ENCODE measurements at places on chromosomes 3 and 15. TPM values are rescaled to one million over a fixed set of nuclear protein-coding genes. Genes with fewer than 3 reads are reported as not detected.

- no peak for DNase-seq
These were observed 92.6 kb upstream of the PLSCR4 start for GRCh38 chr3:146343551-146343950.

GRCh38 chr3:171797265-171797679, 13.0 kb downstream of the PLD1 start:
- DNase-seq: no peak

The PPM1L gene
- 52.9 TPM for total RNA-seq

DNA sequence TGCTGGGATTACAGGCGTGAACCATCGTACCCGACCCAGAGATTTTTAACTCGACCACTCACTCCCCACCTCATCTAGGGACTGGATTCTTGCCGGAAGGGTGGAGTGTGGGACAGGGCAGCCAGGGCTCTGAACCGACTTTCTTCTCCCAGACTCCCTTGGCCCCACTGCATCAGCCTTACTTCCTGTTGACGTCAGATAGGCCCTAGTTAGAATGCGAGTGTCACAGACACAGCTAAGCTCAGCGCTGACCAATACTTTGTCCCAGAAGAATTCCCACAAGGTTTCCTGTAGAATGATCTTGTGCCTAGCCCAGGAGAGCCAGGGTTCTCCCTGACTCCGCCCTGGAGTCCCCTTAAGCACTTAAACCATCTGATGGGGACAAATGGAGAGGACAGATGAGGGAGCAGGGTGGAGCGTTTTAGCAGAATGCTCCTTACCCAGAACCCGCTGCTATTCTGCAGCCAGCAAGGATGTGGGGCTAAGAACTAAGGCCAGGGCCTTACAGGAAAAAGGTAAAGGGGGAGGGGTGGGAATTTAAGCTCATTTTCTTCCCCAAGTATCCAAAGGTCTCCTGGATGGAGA, 5.8 kb upstream of the TUSC2 start:
- DNase-seq: no peak

GRCh38 chr3:106114848-106115247, 246.0 kb upstream of the CBLB start:
- DNase-seq: no peak

- no peak for DNase-seq
These were observed 423.1 kb downstream of the TIGIT start for GRCh38 chr3:114716916-114717315.
